ENCODE measurements at places on chromosomes 5 and 9.

DNA sequence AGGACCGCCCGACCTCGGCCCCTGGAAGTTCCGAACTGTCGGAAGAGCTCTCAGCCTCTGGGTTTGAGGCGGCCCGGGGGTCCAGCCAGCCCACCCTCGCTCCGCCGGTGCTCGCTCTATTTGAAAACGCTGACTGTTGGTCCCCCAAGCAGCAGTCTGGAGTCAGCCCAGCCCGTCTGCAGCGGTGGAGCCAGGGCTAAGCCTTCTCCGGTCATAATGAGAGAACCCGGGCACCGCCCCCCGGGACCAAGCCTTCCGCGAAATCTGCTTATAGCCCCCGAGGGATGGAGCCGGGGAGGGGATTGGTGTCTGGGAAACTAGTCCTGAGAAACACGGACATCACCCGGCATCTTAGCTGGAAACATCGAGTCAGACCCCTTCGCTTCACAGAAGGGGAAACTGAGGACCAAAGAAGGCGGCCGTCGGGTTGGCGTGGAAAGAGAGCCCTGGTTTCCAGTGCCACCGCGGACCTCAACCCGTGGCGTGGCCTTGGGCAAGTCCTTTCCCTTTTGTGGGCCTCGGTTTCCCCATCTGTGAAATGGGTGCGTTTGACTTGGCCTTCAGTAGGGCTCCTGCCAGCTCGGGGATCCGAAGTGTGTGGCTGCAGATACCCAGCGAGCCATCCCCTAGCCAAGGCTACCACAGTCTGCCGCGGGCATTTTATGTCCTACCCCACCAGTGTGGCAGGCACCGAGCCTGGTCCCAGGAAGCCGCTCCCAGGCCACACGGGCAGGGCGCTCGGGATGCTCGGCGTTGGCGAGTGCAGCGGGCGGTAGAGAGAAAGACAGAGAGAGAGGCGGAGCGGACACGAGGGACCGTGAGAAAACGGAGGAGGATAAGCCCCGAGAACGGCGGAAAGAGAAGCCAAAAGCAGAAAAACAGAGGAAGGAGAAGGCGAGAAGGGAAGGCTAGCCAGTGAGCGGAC, 857 bp downstream of the ADAM19 start:
- DNase-seq = no peak

- peak; percentile 21 for DNase-seq
Measured at GRCh38 chr5:6328173-6328572, 50.2 kb downstream of the MED10 start.

DNA sequence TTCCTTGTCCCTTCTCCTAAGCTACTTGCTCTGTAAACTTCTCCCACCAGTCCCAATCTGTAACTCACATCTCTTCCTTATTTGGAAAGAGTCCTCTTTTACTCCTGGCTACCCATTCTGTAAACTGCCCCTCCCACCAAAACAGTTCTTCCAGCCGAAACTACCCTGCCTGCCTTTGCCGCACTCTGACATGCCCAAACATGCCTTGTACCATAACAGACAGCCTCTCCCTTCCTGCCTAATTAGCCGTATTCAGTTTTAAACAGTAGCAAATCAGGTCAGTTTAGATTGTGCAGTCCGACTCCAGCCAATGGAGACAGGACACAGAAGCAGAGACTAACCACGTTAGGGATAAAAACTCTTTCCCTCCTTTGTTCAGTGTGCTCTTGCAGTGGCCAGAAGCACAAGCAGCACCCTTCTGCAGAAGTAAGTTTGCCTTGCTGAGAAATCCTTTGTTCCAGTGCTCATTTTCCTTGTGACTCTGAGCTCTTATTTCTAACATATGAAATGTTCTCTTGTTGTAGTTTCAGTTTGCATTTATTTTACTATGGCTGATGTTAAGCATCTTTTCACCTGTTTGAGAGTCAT, 5.4 kb upstream of the GLT6D1 start:
- DNase-seq = no peak

- no peak for DNase-seq
Measured at GRCh38 chr5:170464280-170465127, 39.3 kb upstream of the KCNIP1 start.

GRCh38 chr5:2017540-2018389, 135.0 kb upstream of the IRX4 start:
- DNase-seq = peak; percentile 17

All from LNCaP clone FGC (cell line).